ENCODE measurements at places on chromosomes 4 and X.

DNA sequence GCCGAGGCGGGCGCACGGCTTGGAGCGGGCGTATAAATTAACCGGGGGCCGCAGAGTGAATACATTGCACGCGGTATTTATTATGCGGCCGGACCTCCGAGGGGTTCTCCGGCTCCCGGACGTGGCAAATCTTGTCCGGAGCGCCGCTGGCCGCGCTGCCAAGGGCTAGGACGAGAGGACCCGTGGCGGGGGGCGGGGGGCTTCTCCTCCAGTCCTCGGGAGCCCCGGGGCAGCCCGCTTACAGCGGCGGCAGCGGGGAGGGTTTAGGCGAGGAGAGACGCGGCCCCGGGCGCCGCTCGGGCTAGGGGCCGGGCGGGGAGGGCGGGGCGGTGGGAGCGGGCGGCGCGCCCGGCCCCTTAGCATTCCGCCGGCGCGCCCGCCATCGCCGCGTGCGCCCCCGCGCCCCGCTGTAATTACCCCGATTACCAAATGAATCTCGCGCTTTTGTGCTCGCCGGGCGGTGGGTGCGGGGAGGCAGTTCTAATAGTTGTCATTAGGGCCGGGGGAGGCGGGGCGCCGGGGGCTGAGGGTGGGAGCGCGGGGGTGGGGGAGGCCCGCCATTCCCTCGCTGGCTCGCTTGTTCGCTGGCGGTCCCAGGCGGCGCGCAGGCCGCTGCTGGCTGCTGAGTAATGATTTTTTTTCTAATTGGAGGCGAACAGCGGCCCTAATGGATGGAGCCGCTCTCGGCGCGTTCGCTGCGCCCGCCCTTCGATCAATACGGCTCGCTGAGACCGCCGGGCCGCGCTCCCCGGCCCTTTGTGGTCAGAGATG lies 276.6 kb downstream of the BCOR start:
- DNase-seq: no peak

GRCh38 chr4:172826861-172827260 lies 341.8 kb upstream of the GALNT7 start:
- DNase-seq: no peak

DNA sequence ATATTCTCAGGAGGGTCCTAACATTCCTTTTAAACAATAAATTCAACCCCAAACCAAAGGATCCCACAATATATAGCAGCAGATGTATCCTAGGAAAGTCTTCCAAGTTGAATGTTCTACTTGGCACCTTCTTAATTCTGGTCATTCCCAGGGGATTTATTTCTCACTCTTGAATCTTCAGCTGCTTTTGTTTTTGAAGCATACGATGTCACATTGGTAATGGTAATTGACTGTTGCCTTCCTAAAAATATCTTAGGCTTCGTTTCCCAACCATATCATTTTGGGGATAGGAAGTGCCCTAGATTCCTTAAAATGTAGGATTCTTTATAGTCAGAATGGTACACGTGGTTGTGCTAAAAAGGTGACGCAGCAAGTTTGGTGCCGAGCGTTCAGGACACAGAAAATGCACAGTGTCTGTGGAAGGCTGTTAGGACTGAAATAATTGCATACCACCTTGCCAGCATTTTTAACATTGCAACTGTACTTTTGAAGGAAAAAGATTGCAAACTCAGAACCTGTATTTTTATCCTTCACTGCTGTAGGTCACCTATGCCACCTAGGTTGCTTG lies 8.1 kb downstream of the SNX25 start:
- DNase-seq: no peak

DNA sequence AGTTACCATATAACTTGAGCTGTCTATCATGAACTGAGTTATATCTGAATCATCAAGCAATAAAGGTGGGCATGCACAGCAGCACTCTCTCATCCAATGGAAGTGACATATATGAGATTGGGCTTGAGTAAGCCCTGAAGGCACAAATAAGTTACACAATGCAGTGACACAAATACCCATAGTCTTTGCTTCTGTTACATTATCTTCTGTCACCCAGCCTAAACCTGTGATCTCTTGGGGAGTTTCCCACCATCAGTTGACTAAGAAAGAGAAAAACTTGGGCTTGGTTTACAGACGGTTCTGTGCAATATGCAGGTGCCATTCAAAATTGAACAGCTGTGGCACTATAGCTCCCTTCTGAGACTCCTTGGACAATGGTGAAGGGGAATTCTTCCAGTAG lies 138.8 kb upstream of the IL15 start:
- no peak for DNase-seq

DNA sequence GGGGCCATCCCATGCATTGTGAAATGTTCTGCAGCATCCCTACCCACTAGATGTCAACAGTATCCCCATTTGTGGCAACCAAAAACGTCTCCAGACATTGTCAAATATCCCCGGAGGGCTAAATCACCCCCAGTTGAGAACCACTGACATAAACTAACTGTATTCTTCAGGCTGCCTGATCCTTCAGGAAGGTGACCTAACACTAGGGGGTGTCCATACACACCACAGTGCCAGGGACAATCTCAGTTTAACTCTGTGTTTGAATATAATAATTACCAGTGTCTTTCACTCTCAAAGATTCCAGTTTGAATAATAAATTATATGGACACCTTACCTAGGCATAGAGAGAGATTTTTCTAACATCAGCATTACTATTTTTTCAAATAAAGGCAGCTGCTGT lies 6.4 kb downstream of the ACE2 start:
- DNase-seq: no peak

DNA sequence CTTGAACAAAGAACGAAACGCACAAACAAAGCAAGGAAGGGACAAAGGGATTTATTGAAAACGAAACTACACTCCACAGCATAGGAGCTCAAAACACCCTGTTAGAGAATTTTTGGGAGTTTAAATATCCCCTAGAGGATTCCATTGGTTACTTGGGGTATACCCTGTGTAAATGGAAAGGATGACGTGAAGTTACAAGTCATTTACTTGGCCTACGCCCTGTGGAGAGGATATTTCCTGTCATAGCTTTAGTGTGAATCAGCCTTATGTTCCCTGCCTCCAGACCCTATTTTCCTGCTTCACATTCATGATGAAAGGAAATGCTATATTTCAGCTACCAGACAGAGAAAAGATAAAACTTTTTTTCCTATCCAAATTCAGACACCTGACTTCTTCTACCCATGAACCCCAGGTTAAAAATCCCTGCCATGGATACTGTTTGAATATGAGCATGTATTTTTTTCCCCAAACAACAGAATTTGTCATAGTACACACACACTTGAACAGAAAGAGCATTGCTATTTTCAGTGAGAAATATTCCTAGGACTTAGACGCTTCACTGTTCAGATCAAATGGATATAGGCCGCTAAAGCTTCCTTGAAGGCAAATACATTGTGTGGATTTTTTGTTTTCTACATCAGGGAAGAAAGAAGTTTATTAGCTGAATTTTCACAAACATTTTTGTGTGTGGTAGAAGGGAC lies 20.4 kb downstream of the PIN4 start:
- no peak for DNase-seq

DNA sequence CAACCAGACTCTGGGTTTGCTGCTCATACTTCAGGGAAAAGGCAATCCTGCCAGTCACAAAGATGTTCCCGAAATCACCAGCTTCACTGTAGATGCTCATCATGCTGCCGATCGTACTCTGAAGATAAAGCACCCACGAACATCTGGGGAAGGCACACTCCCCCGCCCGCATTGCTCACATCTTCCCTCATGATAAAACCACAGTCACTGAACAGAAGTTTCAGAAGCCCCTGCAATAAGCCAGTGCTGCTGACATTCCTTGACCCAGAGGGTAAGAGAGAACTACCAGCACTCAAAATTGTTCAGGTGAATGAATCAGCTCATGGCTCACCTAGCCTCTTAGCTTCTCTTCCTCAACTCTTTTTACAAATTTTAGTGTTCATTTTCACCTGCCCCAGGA lies 43.1 kb downstream of the SRPX2 start:
- DNase-seq: no peak

- DNase-seq: no peak
Measured at GRCh38 chr4:67765928-67766327, 11.7 kb upstream of the GNRHR start.

DNA sequence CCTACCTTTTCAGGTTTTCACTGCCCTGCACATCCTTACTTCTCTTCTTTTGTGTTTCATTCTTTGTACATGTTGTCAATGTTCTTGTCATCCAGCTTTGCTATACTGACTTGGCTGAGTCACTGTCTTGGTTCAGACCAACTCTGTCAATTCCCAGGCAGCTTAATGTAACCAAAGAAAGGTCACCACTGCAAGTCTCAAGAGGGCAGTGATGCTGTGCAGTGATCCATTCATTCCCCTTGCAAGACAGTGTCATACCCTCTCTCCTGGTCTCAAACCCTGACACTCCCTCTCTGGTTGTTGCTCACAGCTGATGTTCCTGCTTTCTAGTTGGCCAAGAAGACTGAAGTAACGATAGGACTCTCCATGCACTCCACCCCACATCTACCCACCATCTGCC lies 17.5 kb downstream of the RAB39B start:
- no peak for DNase-seq

- no peak for DNase-seq
Measured at GRCh38 chrX:129077424-129078170, 445.7 kb downstream of the SMARCA1 start.

GRCh38 chr4:163609019-163609418 lies 114.5 kb downstream of the TMA16 start:
- DNase-seq: no peak
